ENCODE measurements at places on chromosomes 3 and 15.

DNA sequence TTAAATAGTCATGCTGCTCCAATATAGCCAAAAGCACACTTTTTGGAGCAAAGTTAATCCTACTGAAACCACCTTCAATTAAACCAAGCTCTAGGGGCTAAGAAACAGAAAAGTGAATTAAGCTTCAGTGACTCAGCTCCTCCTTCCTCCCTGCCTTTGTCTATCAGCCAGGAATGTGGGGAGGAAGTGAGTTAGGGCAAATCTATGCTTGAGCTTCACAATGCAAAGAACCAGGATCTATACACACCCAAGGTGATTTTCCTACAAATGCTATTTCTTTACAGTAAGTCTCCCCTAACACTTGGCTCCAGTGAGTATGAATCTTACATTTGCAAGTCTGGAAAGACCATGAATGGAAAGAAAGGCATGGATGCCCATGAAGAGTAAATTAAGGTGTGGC, 212.1 kb downstream of the P3H2 start:
- DNase-seq: no peak

GRCh38 chr3:4568841-4569240, 75.7 kb downstream of the ITPR1 start:
- no peak for DNase-seq

- DNase-seq: no peak
Observed at GRCh38 chr15:48415036-48415886, 84.0 kb downstream of the DUT start.

GRCh38 chr3:127100459-127101410, 92.2 kb upstream of the PRR23E start:
- no peak for DNase-seq

DNA sequence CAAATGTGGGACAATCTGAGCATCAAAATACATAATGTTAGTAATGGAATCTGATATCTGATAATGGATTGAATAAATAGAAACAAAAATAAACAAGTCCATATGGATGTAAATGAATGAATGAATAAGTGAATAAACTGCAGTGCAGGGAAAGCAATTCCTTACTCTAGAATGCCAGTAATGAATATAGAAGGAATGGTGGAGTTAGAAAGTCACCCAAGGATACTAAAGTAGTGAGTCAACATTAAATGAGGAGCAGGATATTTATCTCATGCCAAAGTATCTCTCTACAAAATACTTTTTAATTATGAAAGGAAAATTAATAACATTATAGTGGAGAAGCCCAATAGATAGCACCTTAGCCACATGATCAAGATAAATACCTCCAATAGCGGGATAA, 300.3 kb downstream of the FEZF2 start:
- DNase-seq: no peak

- DNase-seq: no peak
Observed at GRCh38 chr3:149414557-149415231, 37.2 kb upstream of the TM4SF1 start.

DNA sequence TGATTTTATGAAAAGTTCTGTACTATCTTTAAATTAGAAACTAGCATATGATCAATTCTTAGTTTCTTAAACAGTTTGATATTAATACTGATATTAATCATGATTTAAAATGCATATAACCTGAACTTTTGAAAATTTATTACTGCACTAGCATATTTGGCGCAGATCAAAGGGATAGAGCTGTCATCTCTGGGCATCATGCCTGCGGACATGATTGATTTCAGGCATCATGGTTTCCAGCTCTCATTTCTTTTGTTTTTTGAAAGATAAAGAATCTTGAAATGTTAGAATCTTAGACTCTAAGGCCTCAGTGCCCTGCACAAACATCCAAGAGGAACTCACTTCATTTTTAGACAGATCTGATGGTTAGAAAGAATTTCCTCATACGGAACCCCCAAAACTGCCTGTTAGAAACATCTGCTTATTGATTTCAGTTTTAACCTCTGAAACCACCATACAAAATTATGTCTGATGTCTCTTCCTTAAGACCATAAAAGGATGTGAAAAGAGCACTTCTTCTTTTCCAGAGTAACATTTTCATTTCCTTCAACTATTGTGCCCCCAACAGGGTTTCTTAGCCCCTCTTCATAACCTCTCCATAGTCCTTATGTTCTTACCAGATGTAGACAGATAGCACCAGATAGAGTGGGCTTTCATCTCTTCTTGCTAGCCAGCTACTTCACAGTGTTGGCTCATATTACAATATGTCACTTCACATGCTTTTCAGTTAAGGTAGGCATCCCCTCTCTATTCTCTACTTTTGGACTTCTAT, 110.8 kb downstream of the BBX start:
- DNase-seq: no peak
